ENCODE measurements at places on chromosomes 3 and 15. TPM values are rescaled to one million over a fixed set of nuclear protein-coding genes. Genes with fewer than 3 reads are reported as not detected.

DNA sequence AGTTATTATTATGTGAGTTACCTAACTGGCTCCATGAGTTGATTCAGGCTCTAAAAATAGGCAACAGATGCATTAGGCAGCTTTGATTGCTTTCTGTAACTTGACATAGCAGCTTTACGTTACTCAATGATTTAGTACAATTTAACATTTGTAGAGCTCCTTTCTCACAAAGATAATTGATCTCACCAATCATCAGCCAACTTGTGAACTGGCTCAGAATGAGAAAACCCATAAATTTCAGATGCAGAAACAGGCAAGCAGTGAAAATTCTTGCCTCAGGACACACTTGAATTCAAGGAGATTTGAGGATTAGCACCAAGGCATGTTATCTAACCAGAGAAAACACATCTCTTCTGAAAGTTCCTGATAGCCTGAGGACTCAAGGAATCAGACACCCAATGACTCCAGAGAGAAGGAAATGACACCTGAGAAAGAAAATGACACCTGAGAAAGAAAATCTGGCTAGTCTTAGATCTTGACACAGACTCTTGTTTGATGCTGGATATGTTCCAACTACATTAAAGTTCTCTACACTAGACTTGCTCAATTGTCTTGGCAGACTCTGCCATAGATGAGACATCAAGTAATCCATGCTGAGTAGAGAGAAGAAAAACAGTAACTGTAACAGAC lies 315.1 kb upstream of the CBLB start:
- DNase-seq = no peak

DNA sequence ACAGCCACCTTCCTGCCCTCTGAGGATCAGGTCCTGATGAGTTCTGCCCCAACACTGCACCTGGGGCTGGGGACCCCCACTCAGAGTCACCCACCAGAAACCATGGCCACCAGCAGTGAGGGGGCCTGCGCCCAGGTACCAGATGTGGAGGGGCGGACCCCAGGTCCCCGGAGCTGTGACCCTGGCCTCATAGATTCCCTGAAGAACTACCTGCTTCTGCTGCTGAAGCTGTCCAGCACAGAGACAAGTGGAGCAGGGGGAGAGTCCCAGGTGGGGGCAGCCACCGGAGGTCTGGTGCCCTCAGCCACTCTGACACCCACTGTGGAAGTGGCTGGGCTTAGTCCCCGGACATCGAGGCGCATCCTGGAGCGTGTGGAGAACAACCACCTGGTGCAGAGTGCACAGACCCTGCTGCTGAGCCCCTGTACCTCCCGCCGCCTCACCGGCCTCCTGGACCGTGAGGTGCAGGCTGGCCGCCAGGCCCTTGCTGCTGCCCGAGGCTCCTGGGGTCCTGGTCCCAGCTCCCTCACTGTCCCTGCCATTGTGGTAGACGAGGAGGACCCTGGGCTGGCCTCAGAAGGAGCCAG lies 27.0 kb upstream of the SLC28A1 start:
- DNase-seq = no peak

DNA sequence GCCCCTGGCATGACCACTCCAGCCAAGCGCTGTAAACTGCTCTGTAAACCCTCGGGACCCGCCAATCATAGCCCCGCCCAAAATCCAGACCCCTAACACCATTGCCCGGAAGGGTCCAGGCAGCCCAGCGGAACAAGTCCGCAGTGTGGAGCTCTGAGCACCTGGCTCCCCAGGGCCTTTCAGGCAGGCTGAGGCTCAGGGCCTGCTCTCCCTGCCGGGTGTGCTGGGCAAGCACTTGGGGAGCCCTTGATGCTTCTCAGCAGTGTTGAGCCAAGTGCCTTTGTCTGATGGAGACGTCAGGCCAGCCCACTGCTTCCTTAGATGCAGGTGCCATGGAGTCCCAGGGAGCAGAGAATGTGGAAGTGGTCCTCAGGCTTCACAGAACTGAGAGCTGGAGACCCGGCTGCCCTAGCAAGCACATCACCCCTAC lies 106.2 kb downstream of the TLE3 start:
- DNase-seq = no peak

DNA sequence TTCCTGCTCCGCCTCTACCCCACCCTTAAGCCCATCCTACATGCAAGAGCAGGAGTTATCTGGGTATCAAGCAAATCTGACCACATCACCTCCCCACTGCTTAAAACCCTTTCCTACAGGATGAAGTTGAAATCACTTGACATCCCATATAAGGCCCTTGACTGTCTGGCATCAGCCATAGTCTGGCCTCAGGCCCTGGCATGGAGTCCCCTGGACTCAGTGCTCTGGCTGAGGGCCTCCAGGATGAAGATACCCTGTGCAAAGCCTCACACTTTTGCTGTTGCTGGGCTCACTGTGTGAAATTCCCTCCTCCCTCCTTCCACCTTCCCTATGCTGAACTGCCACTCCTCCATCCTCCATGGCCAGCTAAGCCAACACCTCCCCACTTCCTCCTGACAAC lies 65.2 kb upstream of the GLCE start:
- no peak for DNase-seq

GRAMD2A gene
- not detected for total RNA-seq

CCR4 gene
- 0.12 TPM for total RNA-seq

RASGRF1 gene
- total RNA-seq = 9.4 TPM

CYP1A1 gene
- not detected for total RNA-seq

All from B cell (primary cell).